Stimulated activated CD4-positive, alpha-beta T cell treated with anti-CD3 and anti-CD28 coated beads, Interleukin-4, amount 100 ng/mL, for 1 hour (primary cell): ENCODE measurements at places on chromosomes 11 and 22.

- DNase-seq = no peak
These were observed 25.1 kb upstream of the TMA7B start for GRCh38 chr22:39935116-39935515.

DNA sequence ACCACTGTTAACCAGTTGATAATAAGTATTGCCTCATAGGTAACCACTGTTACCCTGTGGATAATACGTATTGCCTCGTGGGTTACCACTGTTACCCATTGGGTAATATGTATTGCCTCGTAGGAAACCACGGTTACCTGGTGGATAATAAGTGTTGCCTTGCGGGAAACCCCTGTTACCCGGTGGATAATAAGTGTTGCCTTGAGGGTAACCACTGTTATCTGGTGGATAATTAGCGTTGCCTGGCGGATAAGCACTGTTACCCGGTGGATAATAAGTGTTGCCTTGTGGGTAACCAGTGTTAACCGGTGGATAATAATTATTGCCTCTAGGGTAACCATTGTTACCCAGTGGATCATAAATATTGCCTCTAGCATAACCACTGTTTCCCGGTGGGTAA lies 27.3 kb upstream of the NXPE4 start:
- DNase-seq = no peak

- no peak for DNase-seq
These were observed 22.6 kb downstream of the APLNR start for GRCh38 chr11:57214494-57214893.

GRCh38 chr11:109247071-109247470 lies 174.9 kb upstream of the C11orf87 start:
- no peak for DNase-seq
